Activated CD4-positive, alpha-beta memory T cell treated with anti-CD3 and anti-CD28 coated beads for 36 hours (primary cell): ENCODE measurements at places on chromosomes 3 and 15. TPM values are rescaled to one million over a fixed set of nuclear protein-coding genes. Genes with fewer than 3 reads are reported as not detected.

- no peaks in the 10 kb centered on the region for H3K36me3 ChIP-seq
- no peak overlapping the region for H3K4me3 ChIP-seq
- no peak for DNase-seq
- no peak overlapping the region for H3K27ac ChIP-seq
- H3K27me3 ChIP-seq, result peaks cover 1% of the 10 kb centered on the region
- peaks cover 11% of the 10 kb centered on the region for H3K4me1 ChIP-seq
Observed at GRCh38 chr3:30522476-30522875, 83.9 kb upstream of the TGFBR2 start.

GRCh38 chr15:41024885-41025284 is 71.6 kb downstream of the CHAC1 start:
- no peaks in the 10 kb centered on the region for H3K27me3 ChIP-seq
- no peaks in the 10 kb centered on the region for H3K4me1 ChIP-seq
- no peak overlapping the region for H3K27ac ChIP-seq
- no peak overlapping the region for H3K4me3 ChIP-seq
- peaks cover 31% of the 10 kb centered on the region for H3K36me3 ChIP-seq

DNA sequence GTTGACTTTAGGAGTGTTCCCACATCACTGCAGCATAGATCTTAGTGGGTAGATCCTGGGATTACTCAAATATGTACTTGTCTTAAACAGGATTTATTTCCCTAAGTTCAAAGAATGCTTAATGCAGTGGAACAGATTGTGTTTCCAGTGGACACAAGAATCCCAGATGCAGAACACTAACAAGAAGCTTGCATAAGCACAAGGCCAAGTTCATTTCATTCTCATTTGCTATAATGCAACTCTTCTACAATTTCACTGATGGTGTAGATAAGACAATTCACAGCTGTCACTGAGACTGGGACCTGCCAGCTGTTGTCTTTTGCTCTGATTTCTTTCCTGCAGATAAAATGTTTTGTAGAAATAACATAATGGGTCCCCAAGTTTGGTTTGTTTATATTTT is 225.6 kb downstream of the NFKBIZ start:
- no peaks in the 10 kb centered on the region for H3K36me3 ChIP-seq
- peaks cover 17% of the 10 kb centered on the region for H3K4me1 ChIP-seq
- no peaks in the 10 kb centered on the region for H3K27me3 ChIP-seq
- no peak overlapping the region for H3K27ac ChIP-seq

DNA sequence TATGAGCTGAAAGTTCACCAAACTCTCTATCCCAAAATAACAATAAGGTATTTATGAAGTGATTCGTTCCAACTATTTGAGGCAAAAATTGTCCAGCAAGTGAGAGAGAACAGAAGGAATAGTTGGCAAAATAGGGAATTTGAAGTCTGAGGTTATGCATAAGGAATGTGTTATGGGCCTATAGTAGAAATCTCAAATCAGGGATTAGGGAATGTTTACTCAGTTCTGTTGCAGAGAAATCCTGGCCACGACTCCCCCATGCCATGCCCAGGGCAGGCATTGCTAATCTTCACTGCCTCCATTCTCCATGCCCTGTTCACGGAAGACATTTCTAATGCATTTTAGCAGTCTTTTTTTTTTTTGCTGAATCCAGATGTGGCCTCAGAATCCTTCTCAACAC is 58.6 kb downstream of the FLNB start:
- H3K27ac ChIP-seq, result no peak overlapping the region
- H3K4me1 ChIP-seq, result peaks cover 10% of the 10 kb centered on the region
- H3K36me3 ChIP-seq, result no peaks in the 10 kb centered on the region
- DNase-seq, result no peak
- no peaks in the 10 kb centered on the region for H3K27me3 ChIP-seq
- H3K4me3 ChIP-seq, result no peak overlapping the region

DNA sequence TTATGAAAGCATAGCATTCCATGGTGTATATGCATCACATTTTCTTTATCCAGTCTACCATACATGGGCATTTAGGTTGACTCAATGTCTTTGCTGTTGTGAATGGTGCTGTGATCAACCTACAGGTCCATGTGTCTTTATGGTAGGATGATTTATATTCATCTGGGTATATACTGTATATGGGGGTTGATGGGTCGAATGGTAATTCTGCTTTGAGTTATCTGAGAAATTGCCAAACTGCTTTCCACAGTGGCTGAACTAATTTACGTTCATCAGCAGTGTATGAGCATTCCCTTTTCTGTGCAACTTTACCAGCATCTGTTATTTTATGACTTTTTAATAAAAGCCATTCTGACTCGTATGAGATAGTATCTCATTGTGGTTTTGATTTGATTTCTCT is 662.4 kb upstream of the BCHE start:
- H3K4me3 ChIP-seq, result no peak overlapping the region
- no peak for DNase-seq
- no peaks in the 10 kb centered on the region for H3K27me3 ChIP-seq
- no peak overlapping the region for H3K27ac ChIP-seq
- H3K36me3 ChIP-seq, result no peaks in the 10 kb centered on the region

ONECUT1 gene
- not detected for total RNA-seq

MAP2K5 gene
- total RNA-seq, result 17.4 TPM

ZBBX gene
- not detected for total RNA-seq

TMEM45A gene
- 0.65 TPM for total RNA-seq
